AG20443 (cell line): ENCODE measurements at places on chromosomes 4 and X.

DNA sequence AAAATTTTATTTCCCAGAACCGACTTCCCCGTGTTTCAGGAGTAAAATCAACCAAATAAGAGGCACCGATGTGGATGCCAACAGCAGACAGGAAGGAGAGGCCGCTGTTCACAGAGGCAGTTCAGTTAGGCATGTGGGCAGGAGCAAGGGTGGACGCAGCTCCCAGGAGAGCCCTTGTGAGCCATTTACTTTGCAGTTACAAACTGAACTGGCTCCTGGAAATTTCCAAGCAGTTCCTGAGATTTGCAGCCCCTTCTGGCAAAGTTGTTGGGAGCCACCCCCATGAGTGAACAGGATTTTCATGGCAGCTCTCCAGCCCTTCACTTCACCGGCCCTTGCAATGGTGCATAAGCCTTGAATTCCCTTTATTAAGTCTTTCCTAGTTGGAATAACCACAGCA lies 189.1 kb downstream of the AFAP1 start:
- no peak for DNase-seq

- DNase-seq: no peak
Observed at GRCh38 chr4:122131562-122132157, 20.5 kb upstream of the BLTP1 start.

DNA sequence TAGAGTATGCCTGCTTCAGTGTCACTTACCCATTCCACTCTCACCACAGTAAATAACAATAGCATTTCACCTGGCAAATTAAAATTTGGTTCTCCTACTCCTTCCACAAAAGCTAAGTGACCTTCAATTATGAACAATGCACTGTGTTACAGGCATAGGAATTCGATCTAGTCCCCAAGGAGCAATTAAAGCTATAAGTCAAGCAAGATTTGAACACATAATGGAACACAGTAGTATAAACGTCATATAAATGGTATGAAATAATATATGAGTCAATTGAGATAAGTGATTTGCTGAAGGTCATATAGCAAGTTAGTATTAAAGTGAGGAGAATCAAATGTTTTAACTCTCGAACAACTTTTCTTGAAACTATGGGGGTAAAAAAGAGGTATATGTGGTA lies 65.8 kb downstream of the ARAP2 start:
- DNase-seq: no peak

DNA sequence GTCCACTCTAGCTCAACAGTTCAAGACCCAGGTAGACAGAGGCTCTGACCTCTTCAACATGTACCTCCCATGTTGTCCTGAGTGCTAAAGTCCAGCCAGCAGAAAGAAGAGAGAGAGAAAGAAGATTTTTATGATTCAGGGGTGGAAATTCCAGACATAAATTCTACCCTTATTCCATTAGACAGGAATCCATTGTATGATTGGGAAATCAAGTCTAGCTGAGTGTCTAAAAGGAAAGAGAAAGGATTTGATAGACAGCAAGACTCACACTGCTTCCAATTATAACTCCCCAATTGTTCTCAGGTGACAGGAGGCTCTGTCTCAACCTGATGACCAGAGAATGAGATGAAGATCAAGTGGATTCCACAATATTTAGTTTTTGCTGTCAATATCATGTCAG lies 27.9 kb upstream of the PGM2 start:
- no peak for DNase-seq

- DNase-seq: no peak
Observed at GRCh38 chr4:165763640-165764039, 109.4 kb upstream of the TLL1 start.

- DNase-seq: no peak
Observed at GRCh38 chrX:18992829-18993228, 8.9 kb upstream of the PHKA2 start.

GRCh38 chr4:134727696-134728095 lies 526.1 kb upstream of the PABPC4L start:
- no peak for DNase-seq

DNA sequence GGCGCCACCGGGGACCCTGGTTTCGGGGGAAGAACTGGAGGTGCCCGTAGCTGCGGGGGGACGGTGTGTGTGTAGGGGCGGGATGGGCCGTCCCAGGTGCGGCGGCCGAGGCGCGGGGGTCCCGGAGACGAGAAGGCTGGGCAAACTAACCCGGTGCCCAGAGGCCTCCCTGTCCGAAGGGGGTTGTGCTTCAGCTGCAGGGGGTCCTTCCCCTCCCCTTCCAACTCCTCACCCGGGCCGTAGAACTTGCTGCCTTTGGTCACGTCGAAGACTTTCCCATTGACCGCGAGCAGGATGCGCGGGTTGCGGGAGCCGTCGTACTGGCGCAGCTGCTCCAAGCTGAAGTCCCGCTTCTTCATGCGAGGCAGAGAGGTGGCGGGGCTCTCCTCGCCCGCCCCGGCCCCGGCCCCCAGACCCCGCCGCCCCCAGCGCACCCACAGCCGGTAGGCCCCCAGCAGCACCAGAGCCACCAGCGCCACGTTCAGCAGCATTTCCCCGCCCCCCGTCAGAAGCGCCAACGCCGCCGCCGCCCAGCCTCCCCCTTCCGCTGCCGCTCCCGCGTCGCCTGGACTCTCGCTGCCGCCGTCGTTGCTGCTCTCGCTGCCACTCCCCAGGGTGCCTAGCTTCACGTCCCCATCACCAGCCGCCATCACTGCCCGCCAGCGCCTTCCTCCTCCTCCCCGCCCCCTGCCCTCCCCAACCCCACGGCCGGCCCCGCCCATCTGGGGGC lies at the start of gene PGRMC2:
TSS of gene PGRMC2 (minus strand) at position 673 of the 730 bp plus-strand sequence. CDS start at position 650, 23 bp downstream.
- no peak for DNase-seq

DNA sequence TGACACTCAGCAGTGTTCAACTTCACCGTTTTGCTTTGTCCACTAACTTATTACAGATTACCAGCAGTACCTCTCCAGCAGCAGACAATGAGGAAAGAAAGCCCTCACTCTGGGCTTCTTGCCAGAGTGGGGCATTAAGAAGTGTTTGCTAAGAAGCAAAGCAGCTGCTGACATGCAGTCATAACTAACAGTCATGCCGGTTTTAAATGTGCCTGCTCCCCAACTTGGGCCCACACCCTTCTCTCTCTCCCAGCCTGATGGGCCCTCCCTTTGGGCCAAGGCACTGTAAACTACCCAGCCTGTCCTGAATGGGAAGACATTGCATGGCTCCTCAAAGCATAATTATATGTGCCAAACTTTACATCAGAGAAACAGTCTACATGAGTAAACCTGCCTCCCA lies 54.6 kb upstream of the HHIP start:
- peak; percentile 53 for DNase-seq

GRCh38 chrX:22660756-22661155 lies 339.0 kb upstream of the DDX53 start:
- DNase-seq: peak; percentile 10

- no peak for DNase-seq
Observed at GRCh38 chr4:42736527-42737195, 79.8 kb upstream of the ATP8A1 start.

DNA sequence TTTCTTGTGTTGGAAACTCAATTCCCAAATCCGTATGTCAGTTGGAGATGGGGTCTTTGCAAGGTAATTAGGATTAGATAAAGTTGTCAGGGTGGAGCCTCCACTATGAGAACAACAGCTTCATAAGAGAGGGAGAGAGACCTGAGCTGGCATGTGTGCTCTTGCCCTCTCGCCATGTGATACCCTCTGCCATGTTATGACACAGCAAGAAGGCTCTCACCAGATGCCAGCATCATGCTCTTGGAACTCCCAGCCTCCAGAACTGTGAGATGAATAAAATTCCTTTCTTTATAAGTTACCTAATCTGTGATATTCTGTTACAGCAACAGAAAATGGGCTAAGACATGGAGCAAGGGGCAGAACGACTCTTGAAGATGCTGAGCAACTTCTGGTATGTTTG lies 201.9 kb upstream of the BOD1L1 start:
- DNase-seq: no peak

DNA sequence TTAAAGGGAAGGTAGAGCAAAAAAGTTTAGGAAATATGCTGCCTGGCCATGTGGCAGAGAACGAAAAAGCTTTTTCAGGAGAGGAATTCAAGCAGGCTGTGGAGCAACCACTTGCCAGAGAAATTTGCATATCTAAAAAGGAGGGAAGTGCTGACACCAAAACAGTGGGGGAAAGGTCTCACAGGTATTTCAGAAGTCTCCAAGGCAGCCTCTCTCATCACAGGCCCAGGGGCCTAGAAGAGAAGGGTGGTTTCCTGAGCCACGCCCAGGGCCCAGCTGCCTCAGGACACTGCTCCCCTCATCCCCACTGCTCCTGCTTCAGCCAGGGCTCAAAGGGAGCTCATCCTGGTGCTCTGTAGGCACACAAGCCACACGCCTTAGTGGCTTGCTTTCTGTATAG lies 29.9 kb upstream of the STS start:
- DNase-seq: no peak

GRCh38 chr4:18081708-18082107 lies 60.2 kb upstream of the LCORL start:
- no peak for DNase-seq

DNA sequence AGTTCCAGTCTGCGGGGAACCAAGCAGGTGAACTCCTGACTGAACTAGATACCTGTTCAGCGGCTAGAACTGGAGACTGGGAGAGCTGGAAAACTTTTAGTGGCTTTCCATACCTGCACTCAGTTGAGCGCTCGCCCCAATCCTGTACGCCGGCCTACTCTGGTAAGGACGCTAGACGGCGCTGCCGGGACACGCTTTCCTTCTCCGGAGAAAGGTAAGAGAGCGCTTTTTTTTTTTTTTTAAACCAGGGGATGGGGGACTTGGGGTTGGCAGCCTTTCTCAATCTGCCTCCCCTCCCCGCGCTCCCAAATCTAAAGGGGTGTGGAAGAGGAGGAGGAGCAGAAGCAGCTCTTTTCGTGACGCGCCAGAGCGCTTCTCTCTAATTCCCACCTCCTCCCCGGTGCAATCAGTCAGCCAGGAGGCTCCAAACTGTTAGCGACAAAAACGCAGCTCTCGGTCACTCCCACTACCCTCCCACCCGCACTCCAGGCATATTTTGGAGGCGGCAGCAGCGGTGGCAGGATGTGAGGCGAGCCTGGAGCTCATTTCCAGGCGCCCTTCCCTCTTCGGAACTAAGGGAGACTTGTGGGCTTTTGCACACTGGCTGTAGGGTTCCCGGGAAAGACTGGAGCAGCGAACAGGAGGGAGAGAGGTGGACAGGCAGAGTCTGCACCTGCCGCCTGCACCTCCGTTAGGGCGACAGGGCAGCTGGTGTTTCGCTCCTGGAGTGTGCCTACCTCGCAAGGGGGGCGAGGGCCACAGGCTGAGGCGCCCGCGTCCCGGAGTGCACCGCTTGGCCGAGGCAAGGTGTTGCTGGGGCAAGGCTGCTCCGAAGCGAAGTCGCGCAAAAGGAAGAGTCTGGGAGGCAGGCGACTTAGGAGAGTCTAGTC lies at the start of gene IL1RAPL2:
TSS of gene IL1RAPL2 (plus strand) at position 409 of the 890 bp plus-strand sequence.
- peak; percentile 26 for DNase-seq

DNA sequence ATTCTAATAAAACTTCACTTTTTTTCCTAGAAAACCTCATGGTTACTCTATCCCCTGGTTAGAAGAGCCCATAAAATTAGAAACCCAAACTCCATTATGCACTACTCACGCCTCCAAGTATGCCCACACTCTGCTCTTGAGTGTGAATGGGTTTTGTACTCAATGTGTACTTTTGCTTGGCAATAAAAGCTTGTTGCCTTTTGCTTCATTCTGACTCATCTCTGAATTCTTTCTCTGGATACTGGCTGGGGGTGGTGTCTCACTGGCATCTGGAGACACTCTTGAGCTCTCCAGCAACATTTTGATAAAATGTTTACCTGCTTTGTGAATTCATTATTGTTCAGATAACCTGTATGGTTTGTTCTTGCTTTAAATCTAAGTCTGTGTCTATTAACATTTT lies 963.3 kb downstream of the TRAM1L1 start:
- no peak for DNase-seq

GRCh38 chrX:123083924-123084323 lies 100.2 kb upstream of the GRIA3 start:
- peak; percentile 21 for DNase-seq

- DNase-seq: no peak
Observed at GRCh38 chr4:96827086-96827485, 987.2 kb downstream of the PDHA2 start.

DNA sequence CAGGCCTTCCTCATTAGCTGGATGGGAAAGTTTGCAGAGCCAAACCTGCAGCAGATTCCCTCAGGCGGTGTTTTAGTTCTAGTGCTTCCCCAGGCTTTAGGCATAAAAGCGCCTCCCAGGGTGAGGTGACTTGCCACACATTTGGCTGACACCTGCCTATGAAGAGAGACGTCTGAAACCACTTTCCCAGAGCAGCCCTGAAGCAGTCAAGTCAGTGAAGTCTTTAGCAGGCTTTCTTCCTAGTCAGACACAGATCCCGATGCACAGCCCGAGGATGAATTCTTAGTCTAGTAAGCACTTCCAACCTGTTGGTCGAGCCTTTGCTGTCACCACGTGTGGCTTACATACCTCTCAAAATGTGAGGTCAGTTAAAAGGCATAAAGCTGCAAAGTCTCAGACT lies 484.1 kb downstream of the SMARCA1 start:
- DNase-seq: no peak

DNA sequence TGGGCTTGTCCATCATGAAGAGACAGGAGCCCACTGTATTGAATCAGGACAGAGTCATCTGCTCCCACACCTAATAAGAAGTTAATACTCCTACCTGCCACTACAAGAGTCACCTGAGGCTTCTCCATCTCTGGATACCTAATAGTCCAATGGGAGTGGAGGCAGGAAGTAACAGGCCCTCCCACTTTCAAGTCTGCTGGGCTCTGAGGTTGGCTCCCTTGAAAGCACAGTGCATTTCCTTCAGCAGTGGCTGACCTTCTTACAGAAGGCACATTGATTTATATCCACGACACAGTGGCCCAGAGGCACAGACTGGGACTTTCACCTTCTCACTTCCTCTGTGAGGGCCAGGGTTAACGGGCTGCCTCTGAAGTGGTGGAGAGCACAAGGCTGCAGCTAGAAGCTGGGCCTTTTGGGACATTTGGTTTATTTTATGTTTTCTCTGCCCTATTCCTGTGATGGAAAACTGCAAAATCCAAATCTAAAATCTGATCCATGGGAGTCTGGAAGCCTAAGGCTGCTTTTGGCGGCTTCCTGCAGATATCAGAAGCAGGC lies 38.1 kb downstream of the FRG2 start:
- no peak for DNase-seq

GRCh38 chr4:132276185-132276584 lies 872.9 kb upstream of the PCDH10 start:
- no peak for DNase-seq

- DNase-seq: peak; percentile 87
Observed at GRCh38 chrX:153900831-153901752, 3.4 kb upstream of the AVPR2 start.
